Bronchial smooth muscle cell (primary cell): ENCODE measurements at places on chromosomes 7 and 10. TPM values are rescaled to one million over a fixed set of nuclear protein-coding genes. Genes with fewer than 3 reads are reported as not detected.

BLNK gene
- 0.09 and 0.16 TPM in 2 replicates for total RNA-seq

FAM170B gene
- total RNA-seq: not detected in 2 replicates

CYP26C1 gene
- total RNA-seq: under 0.01 TPM in 2 replicates

LRRN3 gene
- 1.4 and 2.1 TPM in 2 replicates for total RNA-seq

LRRD1 gene
- total RNA-seq: under 0.01 TPM in 1 of 2 replicates, not detected in the other

FAM25C gene
- total RNA-seq: not detected in 2 replicates

TMEM225B gene
- 1.3 and 1.5 TPM in 2 replicates for total RNA-seq

SRPK2 gene
- 23.7 and 48.5 TPM in 2 replicates for total RNA-seq

ACTL6B gene
- total RNA-seq: not detected in 2 replicates

SPDYE5 gene
- not detected in 2 replicates for total RNA-seq

ANKRD7 gene
- total RNA-seq: 1.6 and 2.0 TPM in 2 replicates

SLC26A4 gene
- total RNA-seq: 0.47 and 0.52 TPM in 2 replicates

MRLN gene
- total RNA-seq: not detected in 2 replicates

UTF1 gene
- not detected in 2 replicates for total RNA-seq

AASS gene
- 22.4 and 33.1 TPM in 2 replicates for total RNA-seq

CRCP gene
- total RNA-seq: 30.6 and 41.3 TPM in 2 replicates

RTKN2 gene
- total RNA-seq: 0.17 and 0.47 TPM in 2 replicates

PTPN20 gene
- under 0.01 and 0.09 TPM in 2 replicates for total RNA-seq

ANKRD61 gene
- not detected in 2 replicates for total RNA-seq

UPK3B gene
- 0.32 TPM in 1 of 2 replicates, not detected in the other for total RNA-seq

IKZF1 gene
- total RNA-seq: 0.16 TPM in 1 of 2 replicates, not detected in the other

C10orf90 gene
- not detected in 2 replicates for total RNA-seq

GNGT1 gene
- not detected in 2 replicates for total RNA-seq
